Brain (organoid and tissue), 16 donors: ENCODE measurements at places on chromosomes 3 and 15. TPM values are rescaled to one million over a fixed set of nuclear protein-coding genes. Genes with fewer than 3 reads are reported as not detected.

Gene INKA1
- 2.1 TPM for polyA plus RNA-seq

Gene B3GALNT1
- polyA plus RNA-seq: 6.6 TPM

Gene LTK
- polyA plus RNA-seq: 2.4 TPM

Gene GOLGA8N
- polyA plus RNA-seq: 0.61 TPM

Gene CPLX3
- polyA plus RNA-seq: 2.1 TPM
